ENCODE measurements at places on chromosomes 5 and 9. TPM values are rescaled to one million over a fixed set of nuclear protein-coding genes. Genes with fewer than 3 reads are reported as not detected.

DNA sequence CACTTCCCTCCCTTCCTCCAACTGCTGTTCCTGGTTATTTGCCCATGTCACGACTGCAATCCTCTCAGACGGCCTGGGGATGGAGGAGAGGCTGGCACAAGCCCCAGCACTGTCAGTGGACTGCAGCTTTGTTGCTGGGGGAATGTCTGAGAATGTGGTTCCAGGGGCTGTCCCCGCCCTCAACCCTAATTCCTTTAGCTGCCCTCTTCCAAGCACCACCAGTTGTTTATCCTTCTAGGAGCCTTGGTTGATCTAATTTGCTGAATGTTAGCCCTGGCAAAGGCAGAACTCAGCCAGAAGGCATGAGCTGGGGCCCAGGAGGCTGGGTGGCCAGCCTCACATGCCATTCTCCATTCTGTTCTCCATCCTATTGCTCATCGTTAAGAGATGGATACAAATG is 51.6 kb downstream of the ADAM19 start:
- peaks cover 46% of the 10 kb centered on the region for H3K36me3 ChIP-seq
- H3K27ac ChIP-seq = no peak overlapping the region
- H3K27me3 ChIP-seq = no peaks in the 10 kb centered on the region
- H3K4me1 ChIP-seq = peaks cover 25% of the 10 kb centered on the region
- no peak for DNase-seq

- H3K4me1 ChIP-seq = no peaks in the 10 kb centered on the region
- H3K27me3 ChIP-seq = no peaks in the 10 kb centered on the region
- no peaks in the 10 kb centered on the region for H3K36me3 ChIP-seq
- DNase-seq = no peak
- H3K4me3 ChIP-seq = no peak overlapping the region
Observed at GRCh38 chr9:88085476-88085875, 52.8 kb downstream of the SPATA31C2 start.

The HMGCS1 gene
- total RNA-seq = 43.3 TPM

The FOXI1 gene
- total RNA-seq = 0.28 TPM

Measured in CD4-positive, alpha-beta T cell (primary cell).